ENCODE measurements at places on chromosomes 3 and 15. TPM values are rescaled to one million over a fixed set of nuclear protein-coding genes. Genes with fewer than 3 reads are reported as not detected.

Gene MEIS2
- 58.3 TPM for total RNA-seq

Gene FRMD5
- total RNA-seq: 10.8 TPM

Gene HIGD2B
- total RNA-seq: not detected

Gene EPHA3
- 0.81 TPM for total RNA-seq

Gene PARP15
- total RNA-seq: not detected

Gene ADPRH
- total RNA-seq: 8.1 TPM

Gene SLC28A2
- not detected for total RNA-seq

Gene TIGIT
- not detected for total RNA-seq

Gene ANKUB1
- total RNA-seq: not detected

Gene C2CD4A
- 0.25 TPM for total RNA-seq

Gene MB21D2
- 14.1 TPM for total RNA-seq
